ENCODE measurements at places on chromosomes 16 and 17.

DNA sequence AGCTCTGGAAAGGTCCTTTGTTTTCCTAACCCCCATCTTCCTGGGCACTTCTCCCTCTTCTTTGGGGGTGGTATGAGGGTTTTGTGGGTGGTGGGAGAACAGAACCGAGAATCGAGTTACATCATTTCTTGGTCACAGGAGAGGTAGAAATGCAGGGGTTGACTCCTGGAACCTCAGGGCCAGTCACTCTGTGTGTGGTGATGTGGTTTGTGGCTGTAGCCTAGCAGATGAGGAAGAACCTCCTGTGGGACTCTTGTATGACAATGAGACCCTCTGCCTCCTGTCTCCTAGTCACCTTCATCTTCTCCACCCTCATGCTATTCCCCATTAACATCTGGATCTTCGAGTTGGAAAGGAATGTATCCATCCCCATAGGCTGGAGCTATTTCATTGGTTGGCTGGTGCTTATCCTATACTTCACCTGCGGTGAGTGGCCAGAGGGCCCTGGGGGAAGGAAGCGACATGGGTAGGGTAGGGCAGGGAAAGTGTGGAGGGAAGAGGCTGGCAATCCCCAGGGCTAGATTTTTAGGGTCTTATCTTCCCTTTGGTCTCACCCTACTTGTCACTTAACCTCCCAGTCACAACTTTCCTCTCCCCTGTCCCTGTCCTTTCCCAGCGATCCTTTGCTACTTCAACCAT is 5.5 kb downstream of the ODF4 start:
- DNase-seq = no peak

DNA sequence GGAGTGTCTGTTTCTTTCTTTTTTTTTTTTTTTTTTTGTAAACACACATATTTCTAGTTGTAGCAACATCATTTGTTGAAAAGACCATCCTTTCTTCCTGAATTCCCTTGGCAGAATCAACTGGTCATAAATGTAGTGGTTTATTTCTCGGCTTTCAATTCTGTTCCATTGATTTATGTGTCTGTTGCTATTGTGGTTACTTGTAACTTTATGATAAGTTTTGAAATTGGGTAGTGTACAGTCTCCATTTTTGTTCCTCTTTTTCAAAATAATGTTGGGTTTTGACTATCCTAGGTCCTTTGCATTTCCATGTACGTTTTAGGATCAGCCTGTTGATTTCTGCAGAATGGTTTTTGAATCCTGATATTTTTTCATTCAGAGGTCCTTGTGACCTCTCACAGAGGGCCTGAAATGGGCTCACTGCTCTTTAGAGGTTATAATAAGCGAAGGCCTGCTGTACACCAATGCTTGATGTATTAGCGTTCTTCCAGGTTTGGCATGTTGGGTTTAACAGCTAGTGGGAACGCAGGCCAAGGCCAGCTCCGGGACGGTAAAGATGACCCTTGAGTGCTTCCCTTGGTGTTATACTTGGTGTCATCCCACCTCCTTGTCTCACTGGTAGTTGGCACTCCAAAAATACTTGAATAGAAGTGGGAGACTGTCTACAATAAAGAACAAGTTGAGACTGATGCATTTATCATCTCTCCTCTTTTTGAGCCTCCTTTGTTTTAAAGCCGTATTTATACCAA is 43.8 kb downstream of the ZNRF1 start:
- DNase-seq = no peak

GRCh38 chr17:20989991-20990855 is 52.6 kb downstream of the USP22 start:
- DNase-seq = no peak

GRCh38 chr17:78040440-78041385 is 82.2 kb downstream of the TNRC6C start:
- DNase-seq = no peak

- DNase-seq = no peak
These were observed 30.0 kb downstream of the TBC1D16 start for GRCh38 chr17:80005360-80006338.

DNA sequence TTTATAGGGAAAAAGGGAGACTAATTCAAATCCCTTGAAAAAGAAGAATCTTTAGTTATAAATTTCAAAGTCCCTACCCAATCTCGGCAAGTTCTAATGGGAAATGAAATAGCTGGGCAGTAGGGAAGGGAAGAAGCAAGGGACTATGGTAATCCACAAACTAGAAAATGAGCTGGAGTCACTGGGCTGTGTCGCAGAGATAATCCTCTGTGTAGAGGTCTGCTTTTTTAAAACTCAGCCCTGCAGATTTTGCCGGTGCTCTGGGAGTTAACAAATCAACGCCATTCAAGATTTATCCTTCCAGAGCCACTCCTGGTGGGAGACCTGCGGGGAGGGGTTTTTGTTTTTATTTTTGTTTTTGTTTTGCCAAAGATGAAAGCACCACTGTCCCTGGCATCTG is 20.8 kb downstream of the SNX11 start:
- no peak for DNase-seq

GRCh38 chr16:56584276-56584675 is 5.1 kb upstream of the MT3 start:
- no peak for DNase-seq

- no peak for DNase-seq
These were observed 14.4 kb upstream of the CD300E start for GRCh38 chr17:74637926-74638325.

- DNase-seq = no peak
These were observed 45.7 kb upstream of the TOB1 start for GRCh38 chr17:50911890-50912289.

GRCh38 chr17:56665864-56666263 is 72.4 kb downstream of the NOG start:
- DNase-seq = no peak

- DNase-seq = no peak
These were observed 87.9 kb downstream of the C16orf78 start for GRCh38 chr16:49461517-49461951.

DNA sequence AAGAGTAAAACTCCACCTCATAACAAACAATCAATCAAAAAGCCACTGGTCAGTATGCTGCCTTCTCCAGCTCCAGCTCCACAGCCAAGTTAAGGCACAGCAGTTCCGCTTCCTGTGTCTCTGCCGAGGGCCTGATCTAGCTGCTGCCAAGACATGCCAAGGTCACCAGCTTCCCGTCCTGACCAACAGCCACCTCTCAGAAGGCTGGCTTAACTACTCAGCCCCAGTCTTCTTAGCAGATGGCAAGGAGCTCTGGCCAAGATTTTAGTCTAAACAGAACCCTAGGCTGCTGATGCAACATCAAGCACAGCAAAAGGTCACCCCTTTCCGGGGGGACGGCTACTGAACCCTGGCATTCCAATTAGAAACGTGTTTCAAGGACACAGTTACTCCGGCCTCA is 17.7 kb upstream of the MNT start:
- DNase-seq = no peak

GRCh38 chr16:48295488-48296281 is 48.3 kb upstream of the ABCC11 start:
- DNase-seq = no peak

DNA sequence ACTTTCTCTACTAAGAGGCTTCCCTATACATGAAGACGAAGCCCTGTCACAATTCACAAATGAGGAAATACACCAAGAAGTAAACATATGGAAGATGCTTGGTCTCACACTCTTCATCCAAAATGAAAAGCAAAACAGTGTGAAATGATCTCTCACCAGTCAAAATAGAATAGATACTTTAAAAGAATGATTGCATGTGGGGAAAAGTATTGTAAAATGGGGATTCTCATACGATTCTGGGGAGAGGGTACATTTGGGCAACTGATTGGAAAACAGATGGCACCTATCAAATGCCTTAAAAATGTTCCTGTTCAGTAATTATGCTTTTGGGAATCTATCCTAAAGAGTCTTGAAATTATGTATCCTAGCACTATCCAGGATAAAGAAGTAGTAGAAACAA is 78.1 kb downstream of the ASIC2 start:
- DNase-seq = no peak

- DNase-seq = no peak
These were observed 100.3 kb downstream of the MAF start for GRCh38 chr16:79500286-79500685.

- DNase-seq = no peak
These were observed 35.0 kb downstream of the JPH3 start for GRCh38 chr16:87637357-87637756.

- no peak for DNase-seq
These were observed 26.0 kb upstream of the ADCY9 start for GRCh38 chr16:4142268-4142667.

DNA sequence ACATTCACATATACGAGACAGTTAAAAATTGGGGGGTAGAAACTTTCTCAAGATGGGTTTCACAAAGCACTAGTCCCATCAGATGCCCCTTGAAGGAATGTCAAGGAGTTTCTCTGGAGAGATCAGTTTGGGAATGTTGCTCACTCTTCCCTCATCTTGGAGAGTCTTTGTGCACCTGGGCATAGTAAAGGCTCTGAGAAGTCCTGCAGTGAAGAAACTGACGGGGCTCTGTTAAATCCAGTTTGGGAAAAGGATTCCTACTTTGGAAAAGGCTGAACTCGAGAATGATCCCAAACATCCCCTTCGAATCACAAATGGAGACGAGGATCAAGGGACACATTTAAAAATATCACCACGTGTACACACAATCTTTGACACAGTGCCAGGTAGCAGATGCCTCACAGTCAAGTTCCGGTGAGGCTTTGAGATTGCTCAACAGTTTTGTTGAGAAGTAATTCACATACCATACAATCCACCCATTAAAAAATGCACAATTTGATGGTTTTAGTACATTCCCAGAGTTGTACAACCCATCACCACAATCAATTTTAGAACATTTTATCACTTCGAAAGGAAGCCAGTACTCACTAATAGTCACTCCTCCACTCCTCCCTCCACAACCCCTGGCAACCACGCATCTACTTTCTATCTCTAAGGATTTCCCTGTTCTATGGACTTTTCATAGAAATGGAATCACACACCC is 203.4 kb upstream of the FOXF1 start:
- no peak for DNase-seq

- peak; percentile 75 for DNase-seq
These were observed 192.8 kb downstream of the MAP2K6 start for GRCh38 chr17:69607162-69607834.

- DNase-seq = peak; percentile 90
These were observed 45.8 kb upstream of the ETV4 start for GRCh38 chr17:43591779-43592562.

DNA sequence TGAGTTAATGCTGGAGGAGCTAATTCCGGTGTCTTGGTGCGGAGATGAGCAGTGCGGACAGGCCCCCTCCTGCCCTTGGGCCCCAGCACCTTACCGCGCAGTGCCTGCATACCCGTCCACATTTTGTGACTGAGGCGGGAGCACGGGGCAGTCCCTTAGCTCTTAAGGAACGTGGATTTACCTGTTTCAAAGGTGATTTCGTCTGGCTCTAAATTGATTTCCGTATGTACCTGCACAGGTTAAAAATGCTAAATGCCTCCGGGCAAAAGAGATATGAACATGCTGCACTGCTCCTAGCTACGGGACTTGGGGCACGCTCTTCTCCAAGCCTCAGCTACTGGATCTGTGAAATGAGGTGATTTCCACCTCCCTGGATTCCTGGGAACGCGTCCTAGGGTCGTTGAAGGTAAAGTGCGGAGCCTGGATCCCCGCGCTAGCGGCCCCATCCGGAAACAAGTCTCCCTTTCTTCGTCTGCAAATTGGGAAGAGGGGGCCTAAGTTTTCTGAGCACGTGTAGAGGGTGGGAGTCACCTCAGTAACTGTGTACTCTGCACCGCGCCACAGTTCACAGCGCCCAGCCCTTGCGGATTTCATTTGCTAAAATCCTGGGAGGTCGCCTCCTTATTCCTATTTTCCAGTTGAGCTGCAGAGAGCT is 669 bp upstream of the CRISPLD2 start:
- DNase-seq = no peak

DNA sequence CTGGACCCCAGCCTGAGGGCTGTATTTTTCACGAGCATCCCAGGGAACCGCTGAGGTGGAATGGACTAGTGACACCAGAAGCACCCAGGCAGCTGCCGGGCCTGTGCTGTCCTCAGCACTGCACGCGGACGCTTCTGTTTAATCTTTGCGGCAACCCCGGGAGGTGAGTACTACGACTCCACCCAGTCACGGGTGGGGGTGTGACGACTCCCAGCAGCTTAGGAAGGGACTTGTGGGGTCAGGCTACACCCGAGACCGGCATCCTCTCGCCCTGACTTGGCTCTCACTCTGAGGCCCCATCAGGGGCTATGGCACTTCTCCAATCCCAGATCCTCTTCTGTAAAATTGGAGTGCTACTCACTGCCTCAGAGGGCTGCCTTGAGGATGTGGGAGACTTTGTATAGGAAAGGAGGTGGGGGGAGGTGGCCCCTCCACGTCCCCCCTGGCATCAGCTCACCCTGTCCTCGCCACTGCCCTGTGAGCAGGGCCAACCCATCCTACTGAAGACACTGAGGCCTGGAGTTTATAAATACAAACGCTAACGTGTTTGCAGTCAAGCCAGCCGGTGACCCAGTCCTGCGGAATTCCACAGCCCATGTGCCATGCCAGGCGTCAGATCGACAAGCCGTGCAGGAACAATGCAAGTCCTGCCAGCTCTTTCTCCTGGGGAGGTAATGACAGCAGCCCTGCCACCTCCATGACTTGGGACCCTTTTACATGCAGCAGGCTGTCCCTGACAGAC is 44.4 kb downstream of the PPL start:
- no peak for DNase-seq

GRCh38 chr17:74748279-74748528 is 224 bp upstream of the NHERF1 start:
- no peak for DNase-seq

- DNase-seq = no peak
These were observed 3.5 kb downstream of the C17orf100 start for GRCh38 chr17:6654841-6655731.

GRCh38 chr17:80899402-80900268 is 92.0 kb upstream of the CHMP6 start:
- DNase-seq = no peak

DNA sequence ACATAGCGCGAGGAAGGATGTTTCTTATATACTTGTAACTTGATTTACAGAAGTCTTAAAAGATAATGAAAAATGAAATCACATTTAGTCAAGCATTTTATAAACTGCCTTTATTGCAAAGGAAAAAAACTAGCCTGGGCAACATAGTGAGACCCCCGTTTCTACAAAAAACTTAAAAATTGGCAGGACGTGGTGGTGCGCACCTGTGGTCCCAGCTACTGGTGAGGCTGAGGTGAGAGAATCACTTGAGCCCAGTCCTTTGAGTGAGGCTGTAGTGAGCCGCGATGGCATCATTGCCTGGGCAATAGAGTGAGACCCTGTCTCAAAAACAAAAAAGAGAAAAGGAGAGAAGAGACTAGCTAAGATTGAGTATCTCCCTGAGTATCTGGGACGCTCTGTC is 145.2 kb upstream of the CIBAR2 start:
- DNase-seq = no peak

- DNase-seq = no peak
These were observed 9.6 kb downstream of the MARVELD3 start for GRCh38 chr16:71635632-71636031.

GRCh38 chr16:5895137-5895536 is 797.5 kb upstream of the EEF2KMT start:
- DNase-seq = no peak

- DNase-seq = no peak
These were observed 22.5 kb upstream of the ENPP7 start for GRCh38 chr17:79707931-79708891.
